ENCODE measurements at places on chromosomes 5 and 9. TPM values are rescaled to one million over a fixed set of nuclear protein-coding genes. Genes with fewer than 3 reads are reported as not detected.

PCDHB6 gene
- not detected for total RNA-seq

C9orf153 gene
- total RNA-seq: not detected

STPG3 gene
- not detected for total RNA-seq

PDCD1LG2 gene
- 0.08 TPM for total RNA-seq

GARIN3 gene
- total RNA-seq: 0.46 TPM

OSTF1 gene
- total RNA-seq: 38.2 TPM

BTNL9 gene
- not detected for total RNA-seq

SLC12A7 gene
- total RNA-seq: 14.6 TPM

OTP gene
- total RNA-seq: not detected

BTNL8 gene
- total RNA-seq: 0.12 TPM

CTXN3 gene
- total RNA-seq: not detected

FGD3 gene
- 41.5 TPM for total RNA-seq

UBAP2 gene
- total RNA-seq: 51.5 TPM

FLT4 gene
- 5.2 TPM for total RNA-seq

LARP1 gene
- total RNA-seq: 285 TPM

ADAMTSL1 gene
- total RNA-seq: not detected

GRCh38 chr9:81224166-81225081 lies 464.9 kb downstream of the TLE1 start:
- no peak overlapping the region for H3K4me3 ChIP-seq
- no peaks in the 10 kb centered on the region for H3K36me3 ChIP-seq
- no peak overlapping the region for H3K27ac ChIP-seq
- H3K27me3 ChIP-seq: no peaks in the 10 kb centered on the region

DNA sequence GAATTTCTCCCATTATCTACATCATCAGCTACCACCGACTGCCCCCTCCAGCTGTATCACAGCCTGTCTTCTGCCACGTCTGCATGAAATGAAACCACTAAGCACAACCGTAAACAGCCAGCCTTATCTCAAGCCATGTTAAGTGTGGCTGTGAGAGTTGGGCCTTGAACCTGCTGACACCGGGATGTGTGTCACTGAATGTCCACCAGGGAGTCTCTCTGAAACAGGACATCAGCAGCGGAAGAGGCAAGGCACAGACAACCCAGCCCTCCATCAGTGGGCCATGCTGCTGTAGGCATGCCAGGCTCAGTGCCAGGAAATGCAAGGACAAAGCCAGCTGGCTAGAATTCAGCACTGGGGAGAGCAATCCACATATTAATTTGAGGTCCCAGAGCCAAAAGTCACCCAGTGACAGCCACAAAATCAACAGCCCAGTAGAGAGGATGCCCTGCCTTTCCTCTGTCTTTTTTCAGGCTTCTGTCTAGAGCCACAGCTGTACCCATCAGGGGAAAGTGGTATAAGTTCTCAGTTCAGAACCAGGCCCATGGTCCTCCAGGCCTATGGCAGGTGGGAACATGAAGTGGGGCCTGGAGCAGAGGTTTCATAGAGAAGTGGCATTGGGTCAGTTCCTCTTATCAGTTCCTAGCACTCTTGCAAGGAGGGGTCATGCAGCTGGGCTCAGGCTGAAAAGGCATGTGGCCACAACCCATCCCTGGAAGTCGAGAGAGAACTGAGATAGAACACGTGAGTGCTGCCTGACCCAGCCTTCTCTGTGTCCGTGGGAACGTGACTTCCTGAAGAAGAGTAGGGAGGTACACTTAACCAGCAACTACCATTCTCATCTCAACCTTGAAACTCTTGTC lies 199.4 kb downstream of the ESM1 start:
- H3K27ac ChIP-seq: no peak overlapping the region
- no peak for DNase-seq
- no peak overlapping the region for H3K4me3 ChIP-seq
- no peaks in the 10 kb centered on the region for H3K27me3 ChIP-seq
- no peaks in the 10 kb centered on the region for H3K36me3 ChIP-seq

DNA sequence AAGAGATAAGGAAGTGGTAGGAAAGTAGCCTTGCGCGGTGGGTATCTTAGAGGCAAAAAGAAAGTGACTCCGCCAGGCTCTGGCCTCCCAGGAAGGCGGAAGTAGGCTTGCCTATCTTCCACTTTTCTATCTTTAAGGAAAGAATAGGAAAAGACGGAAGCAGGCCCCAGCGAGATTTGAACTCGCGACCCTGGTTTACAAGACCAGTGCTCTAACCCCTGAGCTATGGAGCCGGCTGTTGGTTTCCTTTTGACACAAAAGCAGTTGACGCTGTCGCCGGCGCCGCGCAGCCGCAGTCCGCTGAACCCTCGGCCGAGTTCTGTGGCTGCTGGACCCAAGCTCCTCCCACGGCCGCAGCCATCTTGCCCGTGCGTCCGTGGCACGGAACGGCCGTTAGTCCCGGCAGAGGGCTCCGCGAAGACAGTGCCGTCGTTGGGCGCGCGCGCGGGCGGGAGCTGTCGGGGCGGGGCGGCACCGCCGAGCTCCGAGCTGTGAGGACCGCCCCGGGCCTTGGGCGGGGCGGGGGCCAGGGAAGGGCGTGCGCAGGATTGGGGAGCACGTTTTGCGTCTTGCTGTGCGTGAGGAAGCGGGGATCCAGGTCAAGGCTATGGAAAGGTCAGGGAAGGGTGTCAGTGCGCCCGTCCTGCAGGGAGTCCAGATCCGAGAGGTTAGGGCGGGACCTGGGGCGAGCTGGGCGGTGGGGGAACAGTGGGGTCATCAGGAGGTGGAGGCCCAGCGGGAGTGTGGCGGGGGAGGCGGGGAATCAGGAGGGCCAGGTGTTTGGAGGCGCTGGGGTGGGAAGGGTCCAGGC lies 13.3 kb downstream of the TRIM7 start:
- peak overlapping the region; percentile 88 for H3K4me3 ChIP-seq
- peak; percentile 96 for DNase-seq
- peak overlapping the region; percentile 98 for H3K27ac ChIP-seq
- peaks cover 41% of the 10 kb centered on the region for H3K4me1 ChIP-seq
- peaks cover 13% of the 10 kb centered on the region for H3K36me3 ChIP-seq

- no peaks in the 10 kb centered on the region for H3K4me1 ChIP-seq
- no peak for DNase-seq
- H3K4me3 ChIP-seq: no peak overlapping the region
- H3K27me3 ChIP-seq: no peaks in the 10 kb centered on the region
- H3K36me3 ChIP-seq: no peaks in the 10 kb centered on the region
- H3K27ac ChIP-seq: no peak overlapping the region
Measured at GRCh38 chr9:133778336-133779013, 40.3 kb upstream of the SARDH start.

DNA sequence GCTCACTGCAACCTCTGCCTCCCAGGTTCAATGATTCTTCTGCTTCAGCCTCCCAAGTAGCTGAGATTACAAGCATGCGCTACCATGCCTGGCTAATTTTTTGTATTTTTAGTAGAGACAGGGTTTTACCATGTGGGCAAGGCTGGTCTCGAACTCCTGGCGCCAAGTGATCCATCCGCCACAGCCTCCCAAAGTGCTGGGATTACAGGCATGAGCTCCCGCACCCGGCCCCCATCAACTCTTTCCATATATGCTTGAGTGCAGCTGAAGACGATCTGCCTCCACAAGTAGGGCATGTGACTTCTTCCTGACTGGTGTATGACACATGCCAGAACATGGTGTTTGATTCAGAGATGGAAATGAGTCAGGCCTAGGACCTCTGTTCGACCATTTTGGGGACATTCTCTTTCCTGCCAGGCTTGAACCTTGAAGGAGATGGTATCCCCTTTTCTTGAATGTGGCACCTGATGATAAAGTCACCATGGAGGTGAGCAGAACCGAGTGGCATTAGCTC lies 7.5 kb upstream of the CNOT6 start:
- no peaks in the 10 kb centered on the region for H3K4me1 ChIP-seq
- no peak overlapping the region for H3K4me3 ChIP-seq
- no peak for DNase-seq
- H3K27me3 ChIP-seq: no peaks in the 10 kb centered on the region

DNA sequence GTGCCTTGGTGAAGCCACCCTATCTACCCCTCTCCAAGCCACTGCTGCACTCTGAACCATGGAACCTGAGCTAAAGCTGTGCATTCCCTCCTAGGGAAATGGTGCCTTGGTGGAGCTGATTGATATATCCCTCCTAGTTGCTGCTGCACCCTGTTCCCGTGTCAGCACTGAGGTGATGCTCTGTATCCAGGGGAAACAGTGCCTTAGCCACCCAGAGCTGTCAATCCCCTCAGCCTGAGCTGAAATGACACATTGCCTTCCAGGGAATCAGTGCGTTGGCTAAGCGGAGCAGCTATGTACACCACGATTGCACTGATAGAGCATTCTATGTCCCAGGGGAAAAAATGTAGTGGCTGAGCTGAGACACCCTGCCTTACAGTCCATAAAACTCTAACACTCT lies 257.0 kb downstream of the TMEM232 start:
- H3K27ac ChIP-seq: no peak overlapping the region
- no peaks in the 10 kb centered on the region for H3K4me1 ChIP-seq
- H3K27me3 ChIP-seq: no peaks in the 10 kb centered on the region
- no peak overlapping the region for H3K4me3 ChIP-seq
- no peak for DNase-seq

GRCh38 chr5:178349075-178349511 lies 116.5 kb upstream of the PHYKPL start:
- no peak overlapping the region for H3K4me3 ChIP-seq
- no peaks in the 10 kb centered on the region for H3K4me1 ChIP-seq
- DNase-seq: no peak
- H3K36me3 ChIP-seq: no peaks in the 10 kb centered on the region

- no peaks in the 10 kb centered on the region for H3K36me3 ChIP-seq
- H3K27me3 ChIP-seq: no peaks in the 10 kb centered on the region
- H3K27ac ChIP-seq: no peak overlapping the region
- no peak for DNase-seq
- H3K4me1 ChIP-seq: no peaks in the 10 kb centered on the region
Measured at GRCh38 chr9:38023661-38024035, 45.4 kb downstream of the SHB start.

DNA sequence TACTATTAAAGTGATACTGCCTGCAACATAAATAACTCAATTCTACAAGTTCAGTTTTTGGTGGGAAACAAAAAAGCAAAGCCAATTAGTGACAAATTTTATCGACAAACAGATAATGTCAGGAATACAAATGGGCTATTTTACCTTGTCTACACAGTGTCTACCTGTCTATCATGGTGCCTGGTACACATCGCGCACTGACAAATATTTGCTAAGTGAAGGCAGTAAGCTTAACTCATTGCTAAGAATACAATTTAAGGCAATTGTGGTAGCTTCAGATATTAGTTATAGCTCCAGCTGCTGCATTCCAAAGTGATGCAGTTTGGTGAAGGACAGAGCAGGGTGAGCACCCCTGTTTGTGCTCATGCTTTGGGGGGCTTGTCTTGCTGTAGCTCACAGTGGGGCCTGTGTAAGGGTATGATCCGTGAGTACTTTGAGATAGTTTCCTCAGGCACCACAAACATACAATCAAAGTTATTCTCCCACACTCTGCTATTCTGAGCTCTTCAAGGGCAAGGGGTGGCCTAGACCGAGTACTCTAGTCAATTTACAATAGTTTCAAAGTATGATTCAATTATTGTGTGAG lies 24.7 kb downstream of the ELL2 start:
- peaks cover 15% of the 10 kb centered on the region for H3K36me3 ChIP-seq
- no peaks in the 10 kb centered on the region for H3K27me3 ChIP-seq
- no peak overlapping the region for H3K27ac ChIP-seq
- H3K4me3 ChIP-seq: no peak overlapping the region
- H3K4me1 ChIP-seq: peaks cover 20% of the 10 kb centered on the region
- DNase-seq: no peak

DNA sequence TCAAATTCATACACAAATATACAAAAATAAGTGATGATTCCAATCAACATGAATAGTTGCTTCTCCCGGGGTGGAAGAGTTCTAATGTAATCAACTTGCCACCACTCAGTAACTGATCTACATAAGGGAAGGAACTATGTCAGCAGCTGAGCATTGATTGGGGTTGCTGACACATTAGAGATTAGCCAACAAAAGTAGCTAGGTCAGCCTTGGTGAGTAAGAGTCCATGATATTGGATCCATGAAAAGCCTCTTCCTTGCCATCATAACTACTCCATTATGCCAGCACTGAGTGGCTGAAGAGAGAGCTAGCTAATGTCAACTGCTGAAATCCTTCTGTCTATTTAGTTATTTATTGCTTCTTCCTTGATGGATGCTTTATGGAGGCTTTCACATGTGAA lies 309.8 kb downstream of the NFIB start:
- H3K4me1 ChIP-seq: no peaks in the 10 kb centered on the region
- H3K4me3 ChIP-seq: no peak overlapping the region
- DNase-seq: no peak
- H3K27ac ChIP-seq: no peak overlapping the region
- no peaks in the 10 kb centered on the region for H3K27me3 ChIP-seq

DNA sequence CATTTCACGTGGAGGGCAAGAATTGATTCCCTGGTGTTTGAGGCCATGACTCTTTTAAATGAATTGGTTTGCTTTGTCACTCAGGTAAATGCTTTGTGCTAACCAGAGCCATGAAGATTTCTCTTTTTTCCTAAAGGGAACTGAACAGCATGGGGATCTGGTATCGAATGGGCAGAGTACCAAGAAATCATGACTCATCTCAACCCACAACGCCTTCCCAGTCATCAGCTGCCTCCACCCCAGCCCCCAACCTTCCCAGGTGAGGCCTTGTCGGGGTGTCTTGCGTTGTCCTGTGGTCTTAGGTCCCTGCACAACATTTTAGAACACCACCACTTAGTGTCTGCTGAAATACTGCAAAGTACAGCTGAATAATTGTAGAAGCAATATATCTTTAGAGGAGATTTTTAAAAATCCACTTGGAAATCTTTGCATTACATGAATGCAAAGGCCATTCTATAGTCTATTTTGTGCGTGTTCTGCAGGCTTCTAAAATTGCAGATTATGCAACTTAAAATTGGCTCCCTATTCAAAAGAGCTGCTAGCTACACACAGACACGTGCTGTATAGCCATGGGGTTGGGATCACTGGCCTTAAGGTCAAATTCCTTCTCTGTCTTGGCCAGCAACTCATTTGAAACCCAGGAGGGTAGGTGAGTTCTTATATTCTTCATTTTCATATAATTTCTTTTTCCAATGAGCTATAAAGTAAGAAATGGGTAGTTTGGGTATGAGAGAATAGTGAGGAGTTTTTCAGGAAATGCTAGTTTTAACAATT lies 69.0 kb downstream of the MVB12B start:
- H3K27me3 ChIP-seq: no peaks in the 10 kb centered on the region
- peaks cover 68% of the 10 kb centered on the region for H3K4me1 ChIP-seq
- no peak overlapping the region for H3K4me3 ChIP-seq
- peaks cover 13% of the 10 kb centered on the region for H3K36me3 ChIP-seq
- no peak for DNase-seq
- peak overlapping the region; percentile 0 for H3K27ac ChIP-seq

- H3K27ac ChIP-seq: no peak overlapping the region
- no peaks in the 10 kb centered on the region for H3K4me1 ChIP-seq
- no peaks in the 10 kb centered on the region for H3K36me3 ChIP-seq
- no peak for DNase-seq
- H3K27me3 ChIP-seq: peaks cover 5% of the 10 kb centered on the region
- H3K4me3 ChIP-seq: no peak overlapping the region
Measured at GRCh38 chr5:95178046-95178651, 106.7 kb downstream of the MCTP1 start.
